CD4-positive, alpha-beta T cell treated with Interleukin-6 at 100 ng/mL for 8 hours (primary cell): ENCODE measurements at places on chromosomes 16 and 17.

DNA sequence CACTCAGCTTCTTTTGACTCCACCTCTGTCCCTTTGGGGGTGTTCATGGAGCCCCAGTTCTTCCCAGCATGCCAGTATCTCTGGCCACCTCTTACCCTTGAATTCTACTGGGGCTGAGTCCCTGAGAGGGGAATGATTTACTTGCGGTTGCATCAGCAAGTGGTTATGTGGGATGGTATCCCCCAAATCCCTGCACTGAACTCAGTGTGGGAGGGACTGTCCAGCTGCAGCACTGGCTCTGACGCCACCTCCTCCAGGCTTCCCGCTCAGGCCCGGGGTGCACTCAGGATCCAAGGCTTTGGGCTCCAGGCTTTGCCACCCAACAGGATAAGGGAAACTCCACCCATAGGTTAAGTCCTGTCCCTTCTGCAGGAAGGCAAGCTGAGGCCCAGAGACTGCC lies 21.1 kb upstream of the BRD7 start:
- DNase-seq: no peak

- no peak for DNase-seq
Measured at GRCh38 chr17:41178843-41179616, 1.0 kb upstream of the KRTAP4-2 start.

DNA sequence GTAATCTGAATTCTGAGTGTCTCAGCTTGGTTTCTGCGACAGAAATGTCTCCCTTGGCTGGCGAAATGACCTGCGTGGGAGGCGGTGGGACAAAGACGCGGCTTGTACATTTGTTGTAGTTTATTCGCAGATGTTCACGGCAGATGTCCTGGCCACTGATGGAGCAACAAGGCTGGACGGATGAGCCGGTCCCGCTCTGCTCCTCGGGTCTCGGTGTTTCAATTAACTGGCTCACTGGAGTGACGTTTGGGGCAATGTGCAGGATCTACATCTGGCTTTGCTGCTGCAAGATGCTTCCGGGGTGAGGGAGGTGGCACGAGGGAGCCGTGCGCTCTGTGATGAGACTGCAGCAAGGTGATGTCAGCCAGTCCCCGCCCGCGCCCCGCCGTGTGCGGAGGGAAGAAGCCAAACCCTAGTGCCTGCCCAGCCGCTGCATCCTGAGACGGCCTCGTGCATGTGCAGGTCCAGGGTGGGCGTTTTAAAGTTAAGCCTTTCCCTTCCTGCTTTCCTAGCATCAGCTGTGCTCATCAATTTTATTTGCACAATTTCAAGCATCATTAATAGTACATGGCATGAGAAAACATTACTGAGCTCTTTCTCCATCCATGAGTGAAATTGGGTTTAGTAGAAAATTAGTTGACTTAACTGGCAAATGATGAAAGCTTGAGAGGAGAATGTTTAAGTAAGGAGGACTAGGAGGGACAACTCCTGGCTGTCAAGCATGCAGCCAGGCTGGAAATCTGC lies 44.4 kb downstream of the MGAT5B start:
- DNase-seq: no peak

DNA sequence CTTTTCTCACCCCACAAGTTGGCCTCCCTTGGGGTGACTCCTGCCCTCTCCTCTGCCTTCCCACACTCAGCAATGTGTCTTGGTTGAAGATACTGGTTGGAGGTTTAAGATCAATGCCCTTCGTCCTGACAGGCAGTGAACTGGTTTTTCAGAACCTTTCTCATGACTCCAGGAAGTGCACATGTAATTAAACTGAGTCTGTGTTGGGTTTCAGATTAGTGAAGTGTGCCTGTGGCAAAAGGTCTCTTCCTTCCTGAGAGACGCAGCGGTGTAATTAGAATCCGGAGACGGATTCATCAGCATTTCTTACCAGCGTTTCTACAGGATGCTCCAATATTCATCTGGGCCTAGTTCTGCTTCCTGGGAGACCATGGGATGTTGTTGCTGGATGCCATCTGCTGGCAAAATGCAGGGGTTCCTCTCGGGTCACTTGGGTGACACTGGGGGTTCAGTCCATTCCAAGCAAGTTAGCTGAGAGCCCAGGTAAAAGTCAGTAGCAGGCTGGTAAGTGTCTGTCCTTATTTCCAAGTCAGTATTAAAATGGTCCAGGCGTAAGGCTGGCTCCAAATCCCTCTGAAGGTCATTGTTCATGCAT lies 233.3 kb downstream of the XYLT1 start:
- DNase-seq: no peak

DNA sequence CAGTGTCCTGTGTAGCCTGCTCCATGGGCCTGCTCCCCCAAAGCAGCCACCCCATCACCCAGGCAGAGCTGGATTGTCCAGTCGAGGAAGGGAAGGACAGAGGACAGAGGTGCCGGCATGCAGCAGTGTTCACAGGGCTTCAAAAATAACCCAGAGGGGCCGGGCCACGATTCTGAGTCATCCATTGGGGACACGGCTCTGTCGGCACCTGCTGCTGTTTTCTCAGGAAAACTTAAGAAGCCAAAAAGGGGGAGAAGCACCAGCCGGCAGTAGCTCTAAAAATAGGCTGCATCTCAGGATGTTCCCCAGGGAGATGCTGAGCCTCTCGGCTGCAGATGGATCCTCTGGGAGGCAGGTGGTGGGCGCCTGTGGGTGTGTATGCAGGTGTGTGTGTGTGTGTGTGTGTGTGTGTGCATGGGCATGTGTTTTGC lies 1.6 kb downstream of the CA7 start:
- DNase-seq: no peak

GRCh38 chr17:79019632-79020584 lies 4.1 kb upstream of the C1QTNF1 start:
- DNase-seq: peak; percentile 48
